ENCODE measurements at places on chromosomes 1 and 21.

DNA sequence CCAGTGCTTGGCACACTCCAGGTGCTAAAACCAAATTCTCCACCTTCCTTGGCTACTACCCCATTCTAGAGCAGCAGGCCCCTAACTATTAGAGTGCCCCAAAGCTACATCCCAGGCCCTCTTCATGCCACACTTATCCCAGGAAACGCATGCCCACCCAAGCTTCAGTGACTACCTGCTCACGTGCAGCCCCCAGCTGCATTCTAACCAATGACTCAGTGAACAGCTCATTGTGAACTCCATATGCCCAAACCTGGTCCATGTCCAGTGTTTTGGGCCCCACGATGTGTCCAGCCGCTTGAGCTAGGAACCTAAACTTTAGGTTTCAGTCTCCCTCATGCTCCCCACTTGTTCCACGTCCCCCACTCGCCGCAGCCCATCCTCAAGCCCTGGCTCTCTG lies 41.5 kb downstream of the NKAIN1 start:
- H3K27ac ChIP-seq, result no peak overlapping the region
- no peak overlapping the region for H3K4me3 ChIP-seq
- no peaks in the 10 kb centered on the region for H3K36me3 ChIP-seq
- no peak for DNase-seq

GRCh38 chr1:160951443-160952128 lies 3.0 kb downstream of the ITLN2 start:
- H3K27ac ChIP-seq, result no peak overlapping the region
- no peak overlapping the region for H3K4me3 ChIP-seq
- DNase-seq, result no peak
- no peaks in the 10 kb centered on the region for H3K36me3 ChIP-seq
- H3K27me3 ChIP-seq, result no peaks in the 10 kb centered on the region

- H3K4me3 ChIP-seq, result no peak overlapping the region
- H3K27ac ChIP-seq, result no peak overlapping the region
- no peaks in the 10 kb centered on the region for H3K4me1 ChIP-seq
- no peaks in the 10 kb centered on the region for H3K27me3 ChIP-seq
- no peak for DNase-seq
Observed at GRCh38 chr21:34707876-34708325, 39.1 kb downstream of the CLIC6 start.

GRCh38 chr1:31101147-31101502 lies 35.6 kb upstream of the PUM1 start:
- H3K27ac ChIP-seq, result no peak overlapping the region
- no peaks in the 10 kb centered on the region for H3K27me3 ChIP-seq
- H3K36me3 ChIP-seq, result no peaks in the 10 kb centered on the region
- peak; percentile 5 for DNase-seq

- peaks cover 12% of the 10 kb centered on the region for H3K27me3 ChIP-seq
- no peak overlapping the region for H3K4me3 ChIP-seq
- no peak overlapping the region for H3K27ac ChIP-seq
- no peaks in the 10 kb centered on the region for H3K36me3 ChIP-seq
Observed at GRCh38 chr1:20323613-20323920, 32.9 kb downstream of the VWA5B1 start.

GRCh38 chr1:7085521-7085920 lies 300.3 kb downstream of the CAMTA1 start:
- H3K27me3 ChIP-seq, result no peaks in the 10 kb centered on the region
- no peak overlapping the region for H3K4me3 ChIP-seq
- no peak overlapping the region for H3K27ac ChIP-seq
- DNase-seq, result no peak

- no peak overlapping the region for H3K4me3 ChIP-seq
- DNase-seq, result peak; percentile 62
- peaks cover 24% of the 10 kb centered on the region for H3K4me1 ChIP-seq
- no peaks in the 10 kb centered on the region for H3K36me3 ChIP-seq
Observed at GRCh38 chr1:9438431-9439073, 100.7 kb upstream of the SLC25A33 start.

DNA sequence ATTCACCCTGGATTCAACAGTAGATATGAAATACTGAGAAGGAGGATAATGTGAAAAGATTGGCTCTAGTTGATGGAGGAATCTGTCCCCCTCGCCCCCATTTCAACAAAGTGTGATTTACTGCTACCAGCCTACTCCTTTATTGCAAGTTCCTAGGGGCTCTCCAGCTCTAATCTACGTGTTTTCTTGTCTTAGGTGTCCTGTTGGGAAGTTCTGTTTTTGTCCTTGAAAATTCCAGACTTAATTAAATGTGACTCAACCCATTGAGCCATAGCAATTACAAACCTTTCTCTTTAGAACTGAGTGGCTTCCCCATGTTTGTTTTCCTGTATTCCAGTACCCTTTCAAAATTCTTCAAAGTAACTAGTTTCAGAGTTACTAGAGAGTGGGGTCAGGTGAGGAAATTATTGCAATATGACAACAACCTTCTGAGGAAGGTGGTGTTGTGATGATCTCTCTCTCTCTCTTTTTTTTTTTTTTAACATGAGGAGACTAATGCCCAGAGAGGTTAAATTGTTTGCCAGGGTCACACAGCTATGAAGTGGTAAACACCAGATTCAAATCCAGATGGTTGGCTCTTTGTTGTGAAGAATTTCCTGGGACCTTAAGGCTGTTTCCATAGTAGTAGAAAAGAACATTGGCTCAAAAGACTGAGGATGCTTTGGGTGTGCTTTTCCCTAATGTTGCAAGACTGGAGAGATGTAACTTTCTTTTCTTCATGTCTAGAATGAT lies 3.5 kb downstream of the RGL1 start:
- no peaks in the 10 kb centered on the region for H3K27me3 ChIP-seq
- H3K4me1 ChIP-seq, result peaks cover 22% of the 10 kb centered on the region
- no peak overlapping the region for H3K4me3 ChIP-seq
- H3K27ac ChIP-seq, result peak overlapping the region; percentile 88
- H3K36me3 ChIP-seq, result no peaks in the 10 kb centered on the region

DNA sequence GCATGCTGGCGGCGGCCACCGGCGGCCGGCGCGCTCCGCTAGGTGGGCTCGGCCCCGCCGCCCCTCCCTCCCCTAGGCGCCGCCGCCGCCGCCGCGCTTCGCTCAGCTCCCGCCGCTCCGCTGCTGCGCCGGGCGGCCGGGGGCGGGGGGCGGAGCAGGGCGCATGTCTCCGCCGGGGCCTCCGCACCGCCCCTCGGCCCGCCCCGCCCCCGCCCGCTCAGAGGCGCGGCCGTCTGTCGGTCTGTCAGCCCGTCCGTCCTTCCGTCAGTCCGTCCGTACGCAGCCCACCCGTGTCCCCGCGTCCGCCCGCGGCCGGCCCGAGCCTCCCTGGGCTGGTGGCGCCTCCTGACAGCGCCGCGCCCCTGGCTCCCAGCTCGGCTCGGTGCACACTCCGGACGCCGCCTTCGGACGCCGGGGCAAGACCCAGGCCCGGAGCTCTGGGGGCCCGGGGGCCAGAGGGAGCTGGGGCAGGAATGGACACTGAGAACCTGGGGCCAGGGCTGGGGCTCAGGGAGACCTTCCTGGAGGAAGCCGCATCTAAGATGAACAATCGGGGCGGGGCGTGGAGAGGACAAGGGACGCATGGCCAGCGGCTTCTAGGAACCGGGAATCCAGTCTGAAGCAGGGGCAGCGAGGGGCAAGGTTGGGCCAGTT lies at the start of gene GPR153:
GPR153 (minus strand) TSS at position 138 of the 654 bp plus-strand sequence. CDS start 6,193 bp downstream, outside the sequence.
- H3K4me3 ChIP-seq, result peak within 1 kb of the TSS; percentile 83
- H3K4me1 ChIP-seq, result peaks cover 18% of the 10 kb centered on the region
- no peak for DNase-seq

DNA sequence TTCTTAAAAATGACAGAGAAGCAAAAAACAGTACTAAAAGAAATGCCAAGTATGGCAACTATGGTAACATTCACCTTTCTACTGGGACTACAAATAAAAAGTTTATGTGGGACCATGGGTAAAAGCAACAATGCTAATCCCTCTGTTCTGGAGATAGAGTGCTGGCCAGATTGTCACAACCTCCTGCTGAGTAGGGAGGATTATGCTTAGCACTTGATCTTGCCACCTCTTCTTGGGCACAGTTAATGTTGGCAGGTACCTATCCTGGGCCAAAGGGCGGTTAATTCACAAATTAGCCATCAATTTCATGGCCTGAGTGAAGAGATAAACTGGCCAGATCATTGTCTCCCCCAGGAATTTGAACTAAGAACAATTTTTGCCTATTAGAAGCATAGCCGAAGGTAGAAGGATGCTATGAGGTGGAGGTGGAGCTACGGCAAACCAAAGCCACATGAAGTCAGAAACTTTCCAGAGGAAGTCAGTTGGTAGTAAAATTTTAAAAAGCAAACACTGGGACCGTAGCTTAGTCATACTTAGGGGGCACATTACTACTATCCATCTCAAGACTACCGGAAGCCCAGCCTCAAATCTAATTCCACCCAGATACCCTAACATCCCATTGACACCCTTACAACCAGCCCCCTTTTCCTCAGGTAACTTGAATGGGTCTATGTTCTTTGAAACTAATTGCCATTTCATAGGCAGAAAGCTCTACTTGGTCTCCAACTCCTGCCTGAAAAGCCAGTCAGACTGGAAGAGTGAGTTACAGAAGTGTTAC lies 2.7 kb downstream of the SCYL3 start:
- peaks cover 27% of the 10 kb centered on the region for H3K36me3 ChIP-seq
- H3K27me3 ChIP-seq, result no peaks in the 10 kb centered on the region
- peaks cover 49% of the 10 kb centered on the region for H3K4me1 ChIP-seq
- H3K27ac ChIP-seq, result no peak overlapping the region

- no peak for DNase-seq
- no peaks in the 10 kb centered on the region for H3K27me3 ChIP-seq
- no peaks in the 10 kb centered on the region for H3K36me3 ChIP-seq
- H3K4me3 ChIP-seq, result no peak overlapping the region
- H3K4me1 ChIP-seq, result peaks cover 14% of the 10 kb centered on the region
Observed at GRCh38 chr1:239999170-239999569, 92.5 kb upstream of the FMN2 start.

GRCh38 chr1:17795081-17795809 lies 40.1 kb downstream of the ACTL8 start:
- H3K27ac ChIP-seq, result no peak overlapping the region
- no peak for DNase-seq
- no peaks in the 10 kb centered on the region for H3K27me3 ChIP-seq

GRCh38 chr1:46277658-46278373 lies 25.6 kb downstream of the LRRC41 start:
- DNase-seq, result no peak
- H3K4me3 ChIP-seq, result no peak overlapping the region
- H3K36me3 ChIP-seq, result peaks cover 14% of the 10 kb centered on the region
- no peaks in the 10 kb centered on the region for H3K27me3 ChIP-seq
- no peak overlapping the region for H3K27ac ChIP-seq
- no peaks in the 10 kb centered on the region for H3K4me1 ChIP-seq

- no peaks in the 10 kb centered on the region for H3K27me3 ChIP-seq
- no peak overlapping the region for H3K4me3 ChIP-seq
- H3K36me3 ChIP-seq, result no peaks in the 10 kb centered on the region
- DNase-seq, result no peak
- H3K4me1 ChIP-seq, result no peaks in the 10 kb centered on the region
Observed at GRCh38 chr1:169201084-169201619, 94.7 kb downstream of the ATP1B1 start.

GRCh38 chr1:46204406-46204742 lies 1.2 kb downstream of the LURAP1 start:
- peaks cover 13% of the 10 kb centered on the region for H3K4me1 ChIP-seq
- no peaks in the 10 kb centered on the region for H3K36me3 ChIP-seq
- H3K27me3 ChIP-seq, result no peaks in the 10 kb centered on the region
- H3K4me3 ChIP-seq, result peak overlapping the region; percentile 60
- no peak for DNase-seq

DNA sequence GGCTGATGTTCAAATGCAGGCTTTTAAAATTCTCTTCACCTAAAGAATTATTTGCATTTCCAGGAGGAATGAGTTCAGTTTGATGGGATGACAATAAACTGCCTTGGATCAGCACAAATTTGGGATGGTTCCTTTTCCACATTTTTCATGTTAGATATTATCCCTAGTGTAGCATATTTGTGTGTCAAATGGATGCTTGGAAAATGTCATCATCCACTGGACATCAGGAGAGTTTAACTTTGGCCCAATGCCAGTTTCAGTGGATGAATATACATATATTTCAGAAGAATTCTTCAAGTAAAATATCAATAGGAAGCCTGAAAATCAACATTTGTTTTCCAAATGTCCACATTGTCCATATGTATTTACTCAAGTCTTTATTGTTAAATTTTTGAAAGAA lies 116.5 kb upstream of the COL24A1 start:
- no peaks in the 10 kb centered on the region for H3K4me1 ChIP-seq
- no peaks in the 10 kb centered on the region for H3K36me3 ChIP-seq
- H3K27me3 ChIP-seq, result no peaks in the 10 kb centered on the region
- no peak overlapping the region for H3K27ac ChIP-seq
- DNase-seq, result no peak

DNA sequence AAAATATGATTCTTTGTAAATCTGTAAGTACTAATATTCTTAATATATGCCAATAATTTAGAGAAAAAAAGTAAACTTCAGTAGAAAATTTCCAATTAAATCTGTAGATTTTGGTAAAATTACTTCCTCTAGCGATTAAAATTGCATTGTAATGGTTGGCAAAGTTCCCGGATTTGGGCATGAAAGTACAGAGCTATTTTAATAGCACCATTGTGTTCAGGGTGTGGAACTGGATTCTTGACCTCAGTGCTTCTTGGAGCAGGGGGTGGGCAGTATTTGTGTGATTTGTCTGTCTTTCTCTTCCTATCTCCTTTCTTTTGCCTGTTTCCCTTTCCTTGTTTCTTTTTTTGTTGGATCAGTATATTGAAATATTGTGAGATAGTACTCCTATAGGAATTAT lies 72.1 kb downstream of the DNM3 start:
- H3K4me3 ChIP-seq, result no peak overlapping the region
- H3K27me3 ChIP-seq, result no peaks in the 10 kb centered on the region
- peak overlapping the region; percentile 39 for H3K27ac ChIP-seq
- no peaks in the 10 kb centered on the region for H3K36me3 ChIP-seq

- H3K4me1 ChIP-seq, result no peaks in the 10 kb centered on the region
- peak within 1 kb of the TSS; percentile 68 for H3K27ac ChIP-seq
- no peaks in the 10 kb centered on the region for H3K36me3 ChIP-seq
- peaks cover 29% of the 10 kb centered on the region for H3K27me3 ChIP-seq
Observed at GRCh38 chr1:151839457-151840403, at the start of gene C2CD4D. Gene C2CD4D (minus strand): TSS chr1:151839820. CDS start chr1:151838989, 831 bp downstream.
